Smooth muscle cell of the coronary artery (primary cell): ENCODE measurements at places on chromosomes 12 and 14. TPM values are rescaled to one million over a fixed set of nuclear protein-coding genes. Genes with fewer than 3 reads are reported as not detected.

RNASE2 gene
- total RNA-seq, result not detected in 2 replicates

RERGL gene
- total RNA-seq, result 0.30 TPM in 1 of 2 replicates, not detected in the other

RIC8B gene
- total RNA-seq, result 8.9 and 18.4 TPM in 2 replicates

ERP27 gene
- total RNA-seq, result 0.23 TPM in 1 of 2 replicates, not detected in the other

TAS2R9 gene
- total RNA-seq, result not detected in 2 replicates

KRT78 gene
- total RNA-seq, result not detected in 2 replicates

TCP11L2 gene
- total RNA-seq, result 33.1 and 43.1 TPM in 2 replicates

CBLN3 gene
- total RNA-seq, result 1.6 and 7.4 TPM in 2 replicates

KCNJ8 gene
- total RNA-seq, result 7.1 and 8.9 TPM in 2 replicates

SLC10A1 gene
- total RNA-seq, result not detected in 2 replicates

CLECL1 gene
- total RNA-seq, result not detected in 2 replicates

SLC16A7 gene
- 11.7 and 46.5 TPM in 2 replicates for total RNA-seq

KRT6A gene
- total RNA-seq, result under 0.01 and 1.3 TPM in 2 replicates

HSPA2 gene
- 2.9 and 5.4 TPM in 2 replicates for total RNA-seq

LMNTD1 gene
- 0.23 TPM in 1 of 2 replicates, not detected in the other for total RNA-seq
